ENCODE measurements at places on chromosomes 6 and 20. TPM values are rescaled to one million over a fixed set of nuclear protein-coding genes. Genes with fewer than 3 reads are reported as not detected.

TPBG gene
- not detected for total RNA-seq

SYCP2L gene
- total RNA-seq, result 0.37 TPM

KCNS1 gene
- total RNA-seq, result 0.49 TPM

PTPRA gene
- 60.7 TPM for total RNA-seq

MUC22 gene
- not detected for total RNA-seq

VPS52 gene
- total RNA-seq, result 60.6 TPM

NKX2-4 gene
- total RNA-seq, result not detected

GSTA2 gene
- not detected for total RNA-seq

DYNLRB1 gene
- 88.5 TPM for total RNA-seq

CCN6 gene
- total RNA-seq, result not detected

DNA sequence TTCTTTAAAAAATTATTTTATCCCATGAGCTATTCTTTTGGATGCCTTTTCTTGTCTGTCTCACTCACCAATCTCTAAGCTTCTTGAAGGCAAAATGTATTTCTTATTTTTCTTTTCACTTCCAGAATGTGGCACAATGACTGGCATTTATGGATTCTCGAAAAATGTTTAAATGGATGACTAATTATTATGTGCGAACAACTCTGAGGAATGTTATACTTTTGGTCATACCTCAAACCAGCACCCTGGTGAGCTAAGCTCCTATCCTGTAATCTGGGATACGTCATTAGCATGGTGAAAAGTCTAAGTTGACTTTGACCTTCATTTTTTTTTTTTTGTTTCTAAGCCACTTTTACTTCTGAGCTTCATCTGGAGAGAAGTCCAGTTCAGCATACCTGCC, 214.0 kb upstream of the CEP162 start:
- no peak for DNase-seq
- H3K27ac ChIP-seq, result no peak overlapping the region
- no peaks in the 10 kb centered on the region for H3K27me3 ChIP-seq
- no peaks in the 10 kb centered on the region for H3K4me1 ChIP-seq

DNA sequence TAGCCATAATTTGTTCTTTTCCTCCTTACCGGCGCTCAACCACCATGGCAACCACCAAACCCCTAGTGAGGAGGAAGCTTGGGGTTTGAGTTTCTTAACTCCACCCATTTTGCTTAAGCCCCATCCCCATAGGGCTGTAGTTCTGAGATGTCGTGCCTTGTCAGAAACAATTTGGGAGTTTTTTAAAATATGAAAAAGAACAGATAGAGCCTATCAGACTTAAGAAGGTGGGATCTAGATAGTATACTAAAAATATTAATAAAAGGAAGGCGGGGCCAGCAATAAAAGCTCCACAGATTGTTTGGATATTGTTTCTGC, 5.6 kb downstream of the BRD2 start:
- H3K4me3 ChIP-seq, result peak overlapping the region; percentile 94
- no peaks in the 10 kb centered on the region for H3K27me3 ChIP-seq
- peaks cover 37% of the 10 kb centered on the region for H3K4me1 ChIP-seq
- H3K36me3 ChIP-seq, result peaks cover 89% of the 10 kb centered on the region

DNA sequence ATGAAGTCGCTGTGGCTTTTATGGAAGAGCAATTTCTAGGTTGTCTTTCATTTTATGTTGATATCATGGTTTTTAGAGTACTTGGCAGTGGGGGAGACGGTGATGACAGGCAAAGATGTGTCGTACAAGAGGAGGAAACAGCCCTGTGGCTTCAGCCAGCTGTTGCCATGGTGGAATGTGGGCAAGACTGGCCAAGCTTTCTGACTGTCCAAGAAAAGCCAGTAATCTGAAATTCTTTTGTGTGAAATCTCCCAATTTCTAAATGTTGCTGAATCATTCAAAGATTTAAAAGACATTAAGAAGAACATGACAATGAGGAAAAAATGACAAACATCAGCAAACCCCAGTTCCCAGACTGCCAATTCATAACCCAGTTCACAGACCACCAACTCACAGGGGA, 23.1 kb downstream of the PFDN4 start:
- no peak for DNase-seq
- H3K4me1 ChIP-seq, result no peaks in the 10 kb centered on the region
- H3K36me3 ChIP-seq, result no peaks in the 10 kb centered on the region
- H3K27me3 ChIP-seq, result peaks cover 3% of the 10 kb centered on the region

GRCh38 chr6:100344321-100344720, 120.4 kb downstream of the SIM1 start:
- DNase-seq, result no peak
- no peak overlapping the region for H3K4me3 ChIP-seq
- peaks cover 14% of the 10 kb centered on the region for H3K4me1 ChIP-seq
- peaks cover 2% of the 10 kb centered on the region for H3K36me3 ChIP-seq
- no peak overlapping the region for H3K27ac ChIP-seq

DNA sequence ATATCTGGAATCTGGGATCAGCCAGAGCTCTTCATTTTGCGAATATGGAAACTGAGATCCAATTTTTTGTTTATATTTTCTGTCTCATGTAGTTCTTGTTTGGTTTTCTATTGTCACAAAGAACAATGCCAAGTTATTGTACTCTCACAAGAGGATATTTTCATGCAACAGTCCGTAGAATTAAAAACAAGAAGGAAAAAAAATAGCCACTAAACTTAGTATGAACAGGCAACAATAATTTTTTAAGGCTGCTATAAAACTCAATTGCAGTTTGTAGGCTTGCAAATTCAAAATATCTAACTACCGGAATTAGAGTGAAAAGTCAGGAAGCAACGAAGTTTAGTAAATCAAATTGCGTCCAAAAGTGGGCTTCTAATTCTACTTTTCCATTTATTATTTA, 1.2 kb downstream of the POPDC3 start:
- no peaks in the 10 kb centered on the region for H3K36me3 ChIP-seq
- no peak overlapping the region for H3K4me3 ChIP-seq
- no peak for DNase-seq

- H3K27ac ChIP-seq, result no peak overlapping the region
- no peaks in the 10 kb centered on the region for H3K27me3 ChIP-seq
- DNase-seq, result no peak
- H3K4me1 ChIP-seq, result no peaks in the 10 kb centered on the region
These were observed 30.9 kb upstream of the AVP start for GRCh38 chr20:3115190-3116107.

DNA sequence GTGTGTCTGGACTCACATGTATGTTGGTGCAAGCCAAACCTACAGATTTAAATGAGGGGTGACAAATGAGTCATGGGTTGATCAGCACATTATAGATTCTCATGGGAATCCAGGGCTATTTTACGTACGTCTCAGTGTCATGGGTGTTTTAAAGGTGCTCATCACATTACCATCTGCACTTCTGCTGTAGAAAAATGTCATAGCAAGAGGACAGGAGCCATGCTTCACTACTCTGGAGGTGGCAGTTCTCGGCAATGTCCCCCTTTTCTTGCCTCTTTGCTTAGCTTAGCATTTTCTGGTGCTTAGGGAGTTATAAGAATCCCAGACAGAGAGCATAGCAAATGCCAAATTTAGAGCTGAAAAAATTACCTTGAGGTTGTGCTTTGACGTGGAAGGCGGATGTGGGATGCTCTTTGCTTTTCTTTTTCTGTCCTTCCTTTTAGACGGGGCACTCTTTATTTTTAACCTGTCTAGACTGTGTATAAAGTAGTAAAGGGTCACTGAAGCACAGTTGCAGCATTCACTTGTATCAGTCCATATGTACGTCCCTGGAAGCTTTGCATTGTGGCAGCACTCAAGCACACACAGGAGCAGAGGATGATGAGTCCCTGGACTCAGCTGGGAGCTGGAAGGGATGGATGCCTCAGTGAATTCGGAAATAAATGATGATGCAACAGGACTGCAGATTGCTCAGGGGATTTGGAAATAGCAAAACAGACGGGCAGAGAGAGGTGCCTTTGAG, 139.7 kb downstream of the SYNDIG1 start:
- no peaks in the 10 kb centered on the region for H3K4me1 ChIP-seq
- H3K27ac ChIP-seq, result no peak overlapping the region
- no peaks in the 10 kb centered on the region for H3K27me3 ChIP-seq
- no peak for DNase-seq
- no peaks in the 10 kb centered on the region for H3K36me3 ChIP-seq
- no peak overlapping the region for H3K4me3 ChIP-seq

- no peaks in the 10 kb centered on the region for H3K36me3 ChIP-seq
- H3K27me3 ChIP-seq, result peaks cover 8% of the 10 kb centered on the region
- H3K4me3 ChIP-seq, result no peak overlapping the region
- H3K4me1 ChIP-seq, result peaks cover 18% of the 10 kb centered on the region
- H3K27ac ChIP-seq, result no peak overlapping the region
These were observed 39.0 kb upstream of the SLC23A2 start for GRCh38 chr20:5040345-5040744.

DNA sequence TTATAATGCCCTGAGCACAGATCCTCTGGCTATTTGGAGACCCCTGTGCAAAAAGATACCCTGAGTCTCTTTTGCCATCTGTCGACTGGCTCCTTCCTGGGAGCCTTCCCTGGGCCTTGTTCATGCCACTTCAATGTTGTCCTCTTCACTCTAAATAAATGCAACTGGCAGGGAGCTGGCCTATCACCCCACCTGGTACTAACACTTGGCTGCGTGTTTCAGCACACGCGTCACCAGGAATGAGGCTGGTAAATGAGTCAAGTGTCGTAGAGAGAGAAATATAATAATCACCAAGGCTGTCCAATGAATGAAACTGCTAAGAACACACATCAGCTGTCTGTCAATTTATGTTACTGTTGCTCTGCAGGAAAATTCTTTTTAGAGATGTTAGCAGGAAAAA, 374.6 kb upstream of the JARID2 start:
- H3K4me1 ChIP-seq, result peaks cover 27% of the 10 kb centered on the region
- peaks cover 2% of the 10 kb centered on the region for H3K36me3 ChIP-seq
- H3K4me3 ChIP-seq, result no peak overlapping the region
- no peak for DNase-seq
- H3K27ac ChIP-seq, result no peak overlapping the region
- H3K27me3 ChIP-seq, result no peaks in the 10 kb centered on the region

DNA sequence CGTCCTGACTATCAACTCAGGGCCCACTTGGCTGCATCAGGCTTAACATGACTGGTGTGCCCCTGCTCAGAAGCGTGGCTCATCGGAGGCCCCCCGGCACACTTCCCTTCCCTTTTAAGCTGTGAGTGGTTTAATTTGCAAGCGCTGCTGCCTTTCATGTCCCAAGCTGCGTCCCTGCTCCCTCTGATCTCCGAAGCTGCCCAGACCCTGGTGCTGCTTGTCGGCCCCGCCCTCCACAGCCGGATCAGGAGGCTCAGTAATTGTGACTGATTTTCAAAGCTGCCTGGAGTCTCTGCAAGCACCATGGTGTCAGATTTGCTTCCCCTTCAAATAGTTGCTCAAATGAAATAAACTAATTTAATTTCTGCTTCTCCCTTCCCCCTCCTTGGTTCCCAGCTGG, 71.1 kb downstream of the CDH22 start:
- no peak overlapping the region for H3K4me3 ChIP-seq
- no peaks in the 10 kb centered on the region for H3K36me3 ChIP-seq
- no peak for DNase-seq
- H3K4me1 ChIP-seq, result no peaks in the 10 kb centered on the region
- H3K27ac ChIP-seq, result no peak overlapping the region
